ENCODE measurements at places on chromosomes 1 and 21.

DNA sequence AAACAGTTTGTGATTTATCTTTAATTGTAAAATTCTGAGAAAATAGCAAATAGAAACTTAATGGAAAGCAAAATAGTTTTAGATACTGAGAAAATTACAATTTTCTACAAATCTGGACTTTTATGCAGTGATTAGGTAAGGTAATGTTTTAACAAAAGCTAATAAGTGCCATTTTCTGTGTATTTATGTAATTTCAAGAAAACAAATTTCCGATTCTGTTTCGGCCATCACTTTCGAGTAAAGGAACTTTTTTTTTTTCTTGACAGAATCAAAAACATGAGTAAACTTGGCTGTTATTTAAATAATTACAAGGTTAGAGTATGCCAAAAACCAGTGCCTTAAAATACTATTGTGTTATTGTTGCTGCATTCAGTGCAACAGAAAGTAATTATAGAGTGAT, 280.4 kb upstream of the C1orf105 start:
- no peak for DNase-seq

GRCh38 chr1:25583519-25584370, 32.8 kb upstream of the MAN1C1 start:
- no peak for DNase-seq

GRCh38 chr1:192702212-192702902, 66.4 kb downstream of the RGS13 start:
- no peak for DNase-seq

- DNase-seq, result no peak
These were observed 395.1 kb upstream of the VAMP3 start for GRCh38 chr1:7375781-7376660.

DNA sequence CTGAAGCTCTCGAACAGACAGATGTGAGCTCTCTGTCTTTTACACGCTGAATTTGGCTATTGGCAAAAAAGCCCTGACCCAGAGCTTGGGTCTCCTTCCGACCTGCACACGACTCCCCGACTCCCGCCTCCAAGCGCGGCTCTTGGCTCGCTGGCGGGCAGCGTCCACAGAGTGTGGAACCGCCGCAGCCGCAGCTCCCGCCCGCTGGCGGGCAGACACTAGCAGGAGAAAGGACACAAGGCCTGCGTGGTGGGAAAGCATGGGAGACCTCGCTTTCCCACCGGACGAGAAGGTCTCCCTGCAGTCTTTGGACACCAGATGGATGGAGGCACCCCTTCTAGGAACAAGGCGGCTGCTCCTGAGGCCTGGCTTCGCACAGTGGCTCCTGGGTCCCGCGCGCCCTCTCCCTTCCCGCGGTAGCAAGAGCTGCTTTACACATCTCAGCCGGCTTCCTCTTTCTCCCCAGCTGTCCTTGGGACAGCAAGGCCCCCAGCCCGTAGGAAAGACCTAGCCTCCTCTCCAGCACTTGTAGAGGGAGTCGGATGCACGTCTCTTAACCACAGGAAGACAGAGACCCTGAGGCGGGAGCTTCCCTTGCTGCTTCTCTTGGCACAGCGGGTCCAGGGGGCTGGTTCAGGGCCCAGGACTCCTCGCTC, 92.1 kb downstream of the PRKAB2 start:
- DNase-seq, result no peak

Measured in NAMALWA (cell line).